Cardiac septum (tissue), 1 donor: ENCODE measurements at places on chromosomes 5 and 9. TPM values are rescaled to one million over a fixed set of nuclear protein-coding genes. Genes with fewer than 3 reads are reported as not detected.

The PFDN1 gene
- total RNA-seq = 71.7 TPM

The CFAP157 gene
- total RNA-seq = not detected

The SPARC gene
- 539 TPM for total RNA-seq

The SHISAL2B gene
- not detected for total RNA-seq

The FAM78A gene
- total RNA-seq = 27.2 TPM

The NAIF1 gene
- 6.2 TPM for total RNA-seq

The IL31RA gene
- 1.3 TPM for total RNA-seq

DNA sequence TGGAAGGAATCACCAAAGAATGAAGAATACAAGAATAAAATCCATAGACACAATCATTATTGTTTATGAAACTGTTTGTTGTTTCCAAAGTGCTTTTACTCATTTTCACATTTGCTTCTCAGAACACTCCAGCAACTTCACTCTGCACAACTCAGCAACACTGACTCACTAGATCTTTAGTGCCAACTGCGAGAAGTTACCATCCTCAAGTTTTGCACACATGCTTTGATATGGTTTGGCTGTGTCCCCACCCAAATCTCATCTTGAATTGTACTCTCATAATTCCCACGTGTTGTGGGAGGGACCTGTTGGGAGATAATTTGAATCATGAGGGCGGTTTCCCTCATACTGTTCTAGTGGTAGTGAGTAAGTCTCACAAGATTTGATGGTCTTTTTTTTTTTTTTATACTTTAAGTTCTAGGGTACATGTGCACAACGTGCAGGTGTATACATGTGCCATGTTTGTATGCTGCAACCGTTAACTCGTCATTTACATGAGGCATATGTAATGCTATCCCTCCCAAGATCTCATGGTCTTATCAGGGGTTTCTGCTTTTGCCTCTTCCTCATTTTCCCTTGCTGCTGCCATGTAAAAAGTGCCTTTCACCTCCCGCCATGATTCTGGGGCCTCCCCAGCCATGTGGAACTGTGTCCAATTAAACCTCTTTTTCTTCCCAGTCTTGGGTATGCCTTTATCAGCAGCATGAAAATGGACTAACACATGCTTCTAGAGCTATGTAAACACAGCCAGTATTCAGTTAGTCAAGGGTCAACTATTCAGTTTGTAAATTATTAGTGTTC is 36.9 kb downstream of the CLINT1 start:
- DNase-seq = no peak

DNA sequence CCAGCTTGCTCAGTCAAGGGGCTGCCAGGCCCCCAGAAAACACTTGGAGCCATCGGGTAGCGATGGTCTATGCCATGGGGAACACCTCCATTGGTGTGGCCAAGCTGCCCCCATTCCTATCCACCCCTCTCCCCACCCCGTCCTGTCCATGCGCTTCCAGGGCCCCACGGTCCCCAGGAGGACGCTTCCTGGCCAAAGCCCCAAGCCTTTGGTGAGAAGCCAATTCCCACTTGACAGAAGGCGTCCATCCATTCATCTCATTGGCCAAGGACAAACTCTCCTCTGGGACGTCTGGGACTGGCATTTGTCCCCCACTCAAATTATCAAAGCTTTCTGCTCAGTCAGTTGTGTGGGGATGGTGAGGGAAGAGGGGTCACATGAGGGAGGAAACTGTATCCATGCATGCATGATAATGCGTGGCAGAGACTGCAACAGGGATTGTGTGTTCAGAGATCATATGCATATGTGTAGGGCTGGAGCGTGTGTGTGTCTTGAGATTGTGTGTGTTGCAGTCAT is 9.5 kb downstream of the CPLX2 start:
- DNase-seq = no peak

GRCh38 chr5:51273021-51273420 is 110.2 kb upstream of the ISL1 start:
- DNase-seq = no peak

- no peak for DNase-seq
These were observed 121.8 kb downstream of the XRCC4 start for GRCh38 chr5:83199126-83199525.

DNA sequence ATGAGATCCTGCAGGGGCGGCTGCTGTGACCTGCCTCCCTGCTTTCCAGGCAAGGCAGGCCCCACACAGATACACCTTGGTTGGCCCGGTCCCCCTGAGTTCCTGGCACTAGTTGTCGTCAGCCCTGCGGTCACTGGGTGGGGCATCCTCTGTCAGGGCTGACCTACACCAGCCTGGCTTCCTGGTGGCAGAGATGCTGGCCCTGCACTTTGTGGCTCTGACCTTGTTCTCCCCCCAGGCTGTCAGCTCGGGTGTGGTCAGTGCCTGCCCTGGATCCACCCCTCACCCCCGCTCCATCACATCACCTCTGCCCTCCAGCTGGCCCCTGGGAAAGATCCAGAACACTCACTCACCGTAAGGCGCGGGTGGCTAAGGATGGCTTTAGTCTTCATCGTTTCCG is 74.1 kb downstream of the PHF2 start:
- DNase-seq = no peak

- peak; percentile 76 for DNase-seq
These were observed 412 bp downstream of the FGF18 start for GRCh38 chr5:171419688-171420430.

DNA sequence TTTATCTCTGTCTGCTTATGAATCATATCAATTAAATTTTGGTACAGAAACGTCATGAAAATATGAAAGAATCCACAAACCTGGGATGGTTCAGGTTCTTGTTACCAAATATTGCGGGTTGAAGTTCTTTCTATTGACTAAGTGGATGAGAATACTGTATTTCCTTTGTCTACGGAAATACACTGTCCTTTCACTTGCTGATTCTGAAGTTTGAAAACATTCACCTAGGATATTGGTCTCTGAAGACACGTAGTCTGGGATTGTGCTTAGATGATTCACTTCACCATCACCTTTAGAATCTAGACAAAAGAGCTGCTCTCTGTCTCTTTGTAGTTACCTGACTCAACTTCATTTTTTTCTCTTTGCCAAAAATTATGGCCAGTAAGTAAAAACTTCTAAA is 222.4 kb downstream of the FBN2 start:
- DNase-seq = no peak

DNA sequence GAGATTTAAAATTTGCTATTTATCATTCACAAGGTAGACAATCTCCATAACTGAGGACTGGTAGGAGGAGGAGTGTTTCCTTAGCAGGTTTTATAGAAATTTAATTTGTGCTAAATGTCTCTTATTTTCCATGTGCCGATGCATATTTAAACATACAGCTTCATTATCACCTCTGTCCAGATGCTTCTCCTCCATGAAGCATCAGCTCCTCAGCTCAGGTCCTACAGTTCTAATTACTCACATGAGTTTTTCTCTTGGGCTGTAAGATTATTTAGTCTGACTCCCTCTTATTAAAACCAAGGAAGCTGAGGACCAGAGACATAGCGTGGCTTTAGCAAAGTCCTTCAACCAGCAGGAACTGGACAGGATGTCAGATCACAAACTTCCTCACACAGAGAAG is 300.2 kb upstream of the PANK3 start:
- no peak for DNase-seq

- DNase-seq = no peak
These were observed 111.0 kb upstream of the IL7R start for GRCh38 chr5:35745660-35746059.

GRCh38 chr9:73951147-73951546 is 546.0 kb upstream of the RORB start:
- DNase-seq = no peak

GRCh38 chr5:180234271-180234670 is 25.3 kb upstream of the RASGEF1C start:
- DNase-seq = no peak

GRCh38 chr5:6780802-6781391 is 67.7 kb downstream of the TENT4A start:
- DNase-seq = no peak

DNA sequence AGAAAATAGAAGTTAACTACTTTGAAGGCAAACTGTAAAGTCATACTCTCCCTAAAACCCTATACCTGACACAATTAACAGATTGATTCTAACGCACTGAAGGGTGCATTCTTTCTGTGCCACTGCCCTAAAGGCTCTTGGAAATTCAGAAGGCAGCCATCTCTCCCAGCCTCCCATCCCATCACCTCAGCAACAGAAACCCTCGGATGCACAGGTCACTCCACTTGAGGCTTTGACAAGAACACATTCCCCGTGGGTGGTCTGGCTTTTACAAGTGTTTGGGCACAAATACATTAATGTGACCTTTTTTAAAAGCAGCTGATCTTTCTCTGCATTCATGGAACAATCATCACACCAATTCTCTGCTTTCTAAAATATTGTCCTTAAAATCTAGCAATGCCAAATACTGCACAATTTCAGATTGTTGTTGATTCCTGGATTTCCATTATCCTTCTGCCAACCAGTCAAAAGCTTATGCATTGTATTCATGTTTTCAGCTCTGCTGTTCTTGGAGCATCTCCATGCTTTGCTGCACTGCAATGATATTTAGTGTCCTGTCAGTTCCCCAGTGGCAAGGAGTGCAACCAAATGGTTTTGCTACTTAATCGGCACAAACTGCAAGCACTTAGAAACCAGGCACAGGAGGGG is 175.6 kb downstream of the TMEM161B start:
- no peak for DNase-seq

GRCh38 chr5:106521701-106522100 is 1149.0 kb downstream of the EFNA5 start:
- DNase-seq = no peak

DNA sequence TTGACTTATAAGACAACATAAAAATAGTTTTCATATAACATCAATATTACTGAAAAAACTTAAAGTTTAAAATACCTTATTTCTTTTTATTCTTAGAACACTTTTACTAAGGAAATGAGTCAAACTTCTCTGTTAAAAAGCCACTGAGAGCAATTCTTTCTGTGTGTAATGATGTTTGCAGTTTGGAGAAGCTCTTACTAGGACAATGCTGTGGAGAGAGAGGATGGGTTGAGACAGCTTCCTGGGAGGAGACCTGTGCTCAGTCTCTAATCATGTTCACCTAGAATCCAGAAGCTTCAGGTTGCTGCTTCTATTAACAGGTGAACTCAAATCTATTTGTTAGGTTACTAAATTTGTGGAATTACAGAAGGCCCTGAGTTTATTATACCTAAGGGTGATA is 198.5 kb downstream of the DNAH5 start:
- DNase-seq = no peak
